ENCODE measurements at places on chromosomes 4 and X.
A peak's percentile ranks its signal among the peaks of the same experiment; 100 is the strongest.

DNA sequence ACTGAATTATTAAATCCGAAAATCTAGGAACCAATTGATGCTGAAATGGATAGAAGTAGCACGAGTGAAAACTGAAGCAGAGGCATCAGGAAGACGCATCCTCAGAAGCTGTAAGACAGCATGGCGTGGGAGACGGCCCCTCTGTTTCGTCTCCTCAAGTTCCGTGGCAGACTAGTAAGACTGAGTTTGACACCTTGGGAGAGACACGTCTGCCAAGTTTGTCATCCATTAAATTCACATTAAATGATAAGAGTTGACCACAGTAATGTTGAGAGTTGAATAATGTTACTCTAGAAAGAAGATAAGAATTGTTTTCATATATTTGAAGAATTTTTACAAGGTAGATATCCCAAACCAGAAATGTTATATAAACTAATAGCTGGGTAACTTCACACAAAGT is 736.1 kb upstream of the FRG1 start:
- DNase-seq = no peak

GRCh38 chr4:138894011-138894410 is 121.6 kb upstream of the NOCT start:
- no peak for DNase-seq

- DNase-seq = no peak
Measured at GRCh38 chr4:42048394-42048793, 58.1 kb downstream of the SLC30A9 start.

GRCh38 chr4:55445921-55446577 is 50.3 kb downstream of the TMEM165 start:
- no peak for DNase-seq

DNA sequence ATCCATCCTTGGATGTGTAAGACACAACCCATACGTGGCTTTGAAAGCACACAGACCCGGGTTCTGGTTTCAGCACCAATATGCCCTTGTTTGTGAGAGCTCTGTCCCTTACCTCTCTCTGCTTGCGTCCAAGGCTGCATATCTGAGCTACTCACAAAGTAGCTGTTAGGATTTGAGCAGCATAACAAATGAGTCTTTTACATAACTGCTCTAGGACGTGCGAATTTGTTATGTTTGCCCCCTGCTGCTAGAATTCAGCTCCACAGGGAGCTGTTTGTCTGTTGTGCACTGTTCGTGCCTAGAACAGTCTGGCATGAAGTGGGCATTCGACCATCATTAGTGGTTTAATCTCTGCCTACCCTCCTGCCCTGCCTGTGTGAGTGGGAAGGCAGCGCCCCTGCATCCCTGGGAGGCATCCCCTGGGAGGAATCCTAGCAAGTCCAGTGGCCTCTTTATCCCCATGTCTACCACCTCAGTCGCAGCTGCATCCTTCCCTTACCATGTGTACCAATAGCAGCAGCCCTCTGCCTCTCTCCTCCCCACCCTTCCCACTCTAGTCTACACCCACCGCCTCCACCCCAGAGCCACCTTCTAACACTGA is 42.1 kb downstream of the SLC2A9 start:
- no peak for DNase-seq

DNA sequence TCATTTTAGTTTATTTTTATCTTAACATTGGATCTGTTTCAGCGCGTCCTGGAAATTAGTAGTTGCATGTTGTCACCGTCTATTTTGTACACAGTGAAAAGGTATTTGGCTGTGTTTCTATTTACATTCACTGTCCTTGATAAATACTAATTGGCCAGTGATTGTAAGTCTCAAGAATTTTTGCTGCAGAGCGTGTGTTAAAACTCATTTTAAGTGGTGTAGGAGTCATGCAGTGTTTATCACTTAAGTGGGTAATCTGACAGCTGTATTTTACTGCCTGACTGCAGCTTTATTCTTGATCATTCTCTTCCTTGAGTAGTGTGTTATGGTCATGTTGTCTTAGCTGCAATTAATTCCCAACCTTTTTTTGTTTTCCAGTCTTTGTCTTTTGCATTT is 9.8 kb downstream of the GUCY1A1 start:
- DNase-seq = no peak

DNA sequence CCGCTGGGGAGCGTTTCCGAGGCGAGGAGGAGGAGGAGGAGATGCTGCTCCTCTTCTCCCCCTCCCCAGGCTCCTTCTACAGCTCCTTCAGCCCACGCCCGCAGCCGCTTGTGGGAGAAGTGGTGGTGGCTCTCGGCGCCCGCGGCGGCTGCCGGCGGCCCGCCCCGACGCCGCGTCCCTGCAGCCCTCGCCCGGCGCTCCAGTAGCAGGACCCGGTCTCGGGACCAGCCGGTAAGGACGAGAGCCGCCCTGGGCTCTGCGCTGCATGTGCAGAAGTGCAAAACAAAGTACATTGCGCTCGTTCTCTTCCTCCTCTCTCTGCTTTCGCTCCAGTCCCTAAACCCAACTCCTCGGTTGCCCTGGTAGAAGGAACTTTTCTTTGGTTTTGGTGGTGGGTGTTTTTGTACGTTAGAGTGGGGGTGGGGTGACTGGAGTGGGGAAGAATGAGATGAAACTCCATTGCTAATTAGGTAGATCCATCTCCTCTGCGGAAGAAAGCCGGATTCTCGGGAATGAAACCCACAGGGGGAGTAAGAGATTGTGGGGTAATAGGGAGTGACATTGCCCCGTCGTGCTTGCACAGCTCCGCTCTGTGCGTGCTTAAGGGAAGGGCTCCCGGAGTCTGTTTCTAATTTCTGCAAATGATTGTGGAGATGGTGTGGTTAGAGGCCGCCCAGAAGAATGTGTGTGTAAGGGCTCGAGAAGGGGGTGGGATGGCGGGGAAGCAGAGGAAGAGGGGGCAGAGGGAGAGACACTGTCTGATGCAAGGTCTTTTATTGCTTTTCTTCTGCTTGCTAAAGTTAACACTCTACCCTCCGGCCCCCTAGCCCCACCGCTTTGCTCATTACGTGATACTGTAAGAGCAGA is 677 bp downstream of the PTPN13 start:
- DNase-seq = peak; percentile 32

- peak; percentile 38 for DNase-seq
Measured at GRCh38 chrX:54043541-54044125, 640 bp downstream of the PHF8 start.

GRCh38 chr4:30856795-30857564 is 136.8 kb downstream of the PCDH7 start:
- no peak for DNase-seq

DNA sequence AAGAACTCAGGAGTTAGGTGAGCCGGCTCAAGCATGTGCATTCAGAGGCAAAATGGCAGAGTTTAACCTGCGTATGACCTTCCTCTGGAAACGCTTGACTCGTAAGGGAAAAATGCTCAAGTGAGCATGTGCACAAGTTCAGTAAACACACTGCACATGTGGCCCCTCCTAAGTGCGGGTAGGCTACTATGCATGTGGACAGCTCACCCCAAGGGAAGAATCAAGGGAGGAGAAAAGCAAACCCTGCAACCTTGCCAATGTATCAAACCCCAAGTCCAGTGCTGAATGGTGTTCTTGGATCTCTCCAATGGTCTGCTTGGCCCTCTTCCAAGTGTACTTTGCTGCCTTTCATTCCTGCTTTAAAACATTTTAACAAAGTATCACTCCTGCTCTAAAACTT is 407.1 kb downstream of the ADAM29 start:
- no peak for DNase-seq

- DNase-seq = no peak
Measured at GRCh38 chr4:26964512-26964911, 103.9 kb downstream of the STIM2 start.

DNA sequence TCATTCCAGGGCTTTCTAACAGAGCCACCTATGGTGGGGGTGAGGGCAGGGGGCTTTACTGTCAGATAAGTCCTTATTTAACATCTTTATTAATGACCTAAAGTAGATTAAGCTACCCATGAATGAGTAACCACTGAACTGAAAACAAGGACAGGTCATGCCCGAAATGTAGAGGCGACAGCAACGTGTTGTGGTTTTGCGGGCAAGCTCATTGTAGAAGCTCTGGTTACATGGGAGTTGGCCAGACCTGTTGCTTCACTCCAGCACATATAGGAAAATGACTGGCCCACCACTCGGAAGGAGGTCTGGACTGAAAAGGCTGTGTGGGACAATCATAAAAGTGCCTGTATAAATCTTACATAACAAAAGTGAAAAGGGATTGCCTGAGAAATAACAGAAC is 109.6 kb upstream of the NDP start:
- DNase-seq = no peak

GRCh38 chrX:45697591-45697990 is 496.9 kb upstream of the DIPK2B start:
- no peak for DNase-seq

- no peak for DNase-seq
Measured at GRCh38 chr4:139596034-139596683, 40.1 kb upstream of the SETD7 start.

DNA sequence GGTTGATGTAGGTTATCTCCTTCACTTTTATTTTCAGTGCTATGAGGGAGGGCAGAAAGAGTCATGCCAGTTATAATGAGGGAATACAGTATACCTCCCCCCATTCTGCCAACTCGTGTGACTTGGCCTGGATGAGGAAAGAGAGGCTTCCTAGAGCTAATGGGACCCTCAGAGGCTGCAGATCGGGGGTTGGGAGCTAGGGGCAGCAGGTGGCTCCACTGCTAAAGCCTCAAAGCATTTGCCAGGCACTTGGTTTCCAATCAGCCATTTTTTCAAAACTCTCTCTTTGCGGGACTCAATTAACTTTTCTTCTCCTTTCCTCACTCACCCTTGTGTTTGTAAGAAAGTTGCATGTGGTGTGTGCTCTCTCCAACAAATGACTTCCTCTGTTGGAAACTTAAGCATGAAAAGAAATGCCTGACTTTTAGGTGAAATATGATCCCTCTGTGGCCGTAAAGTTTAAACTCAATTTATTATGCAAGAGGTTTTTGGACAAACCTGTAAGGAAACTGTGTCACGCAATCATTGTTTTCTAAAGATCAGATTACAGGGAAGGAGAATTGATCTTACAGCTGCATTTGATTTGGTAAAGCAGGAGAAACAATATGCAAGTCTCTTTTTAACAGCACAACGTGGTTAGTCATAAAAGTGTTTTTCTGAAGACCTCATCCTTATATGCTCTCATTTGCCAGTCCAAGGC is 7.0 kb downstream of the SFRP2 start:
- no peak for DNase-seq

- DNase-seq = no peak
Measured at GRCh38 chr4:76548704-76549103, 113.7 kb downstream of the SHROOM3 start.

DNA sequence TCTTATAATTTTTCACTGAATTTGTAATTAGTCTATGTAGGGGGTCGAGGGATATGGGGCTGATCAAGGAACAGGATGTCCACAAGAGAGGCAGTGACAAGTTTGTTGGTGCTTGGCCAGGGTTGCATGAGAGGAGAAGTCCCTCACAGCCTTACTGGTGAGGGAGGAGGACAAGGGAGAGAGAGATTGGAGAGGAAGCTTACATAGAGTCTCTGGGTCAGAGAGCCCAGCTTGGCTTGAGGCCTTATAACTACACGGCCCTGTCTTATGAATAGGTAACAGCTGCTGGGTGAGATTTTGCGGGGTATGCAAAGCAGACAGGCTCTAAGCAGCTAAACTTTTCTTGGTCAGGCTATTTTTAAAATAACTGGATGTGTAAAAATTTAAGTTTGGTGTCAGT is 37.9 kb upstream of the OTUD4 start:
- DNase-seq = no peak

DNA sequence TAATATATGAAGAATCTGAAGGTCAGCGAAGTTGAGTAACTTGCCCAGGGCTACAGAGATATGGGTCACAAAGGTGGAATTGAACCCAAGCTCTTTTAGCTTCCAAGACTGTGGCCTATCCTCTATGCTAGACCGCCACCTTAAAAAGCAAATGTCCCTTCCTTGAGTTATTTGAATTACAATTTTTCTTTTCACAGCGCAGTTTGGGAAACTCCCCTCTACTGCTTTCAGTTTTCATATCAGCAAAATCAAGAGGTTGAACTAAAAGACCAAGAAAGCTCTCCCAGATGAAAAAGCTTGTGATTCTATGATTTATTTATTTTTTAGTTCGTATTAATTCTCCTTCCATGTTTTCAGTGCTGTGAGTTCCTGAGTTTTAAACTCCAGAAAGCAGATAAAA is 174.5 kb upstream of the C1QTNF7 start:
- DNase-seq = no peak

DNA sequence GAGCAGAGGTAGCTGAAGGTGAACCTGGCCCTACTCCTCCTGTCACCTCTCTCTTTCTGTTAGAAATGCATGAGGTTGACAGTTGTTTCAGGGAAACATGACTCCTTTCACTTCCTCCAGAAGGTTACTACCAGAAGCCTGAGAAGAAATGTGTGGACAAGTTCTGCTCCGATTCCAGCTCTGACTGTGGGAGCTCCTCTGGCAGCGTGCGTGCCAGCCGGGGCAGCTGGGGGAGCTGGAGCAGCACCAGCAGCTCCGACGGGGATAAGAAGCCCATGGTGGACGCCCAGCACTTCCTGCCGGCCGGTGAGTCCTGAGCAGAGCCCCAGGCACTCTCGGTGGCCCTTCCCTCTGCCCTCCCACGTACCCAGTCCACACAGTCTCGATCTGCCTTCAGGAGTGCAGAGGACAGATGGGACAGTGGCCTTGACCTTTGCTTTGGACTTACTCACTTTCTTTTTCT is 61.3 kb upstream of the TLR2 start:
- DNase-seq = no peak

DNA sequence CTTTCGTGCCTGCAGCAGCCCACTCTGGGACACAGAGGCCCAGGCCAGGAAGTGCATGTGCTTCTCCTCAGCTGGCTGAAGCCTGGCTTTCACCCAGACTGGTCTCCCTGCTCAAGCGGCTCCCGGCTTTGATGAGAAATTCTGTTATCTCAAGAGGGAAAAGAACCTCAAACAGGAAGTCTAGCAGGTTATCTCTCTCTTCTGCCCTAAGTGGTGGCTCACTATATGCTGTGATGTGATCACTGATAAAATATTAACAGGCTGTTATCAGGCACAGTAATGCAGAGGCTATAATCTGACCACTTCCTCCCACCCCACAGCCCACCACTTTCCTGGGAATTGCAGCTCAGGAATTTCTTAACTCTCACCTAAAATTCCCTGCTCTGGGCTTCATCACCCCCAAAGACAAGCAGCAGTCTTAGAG is 13.3 kb downstream of the CLDN2 start:
- DNase-seq = no peak

DNA sequence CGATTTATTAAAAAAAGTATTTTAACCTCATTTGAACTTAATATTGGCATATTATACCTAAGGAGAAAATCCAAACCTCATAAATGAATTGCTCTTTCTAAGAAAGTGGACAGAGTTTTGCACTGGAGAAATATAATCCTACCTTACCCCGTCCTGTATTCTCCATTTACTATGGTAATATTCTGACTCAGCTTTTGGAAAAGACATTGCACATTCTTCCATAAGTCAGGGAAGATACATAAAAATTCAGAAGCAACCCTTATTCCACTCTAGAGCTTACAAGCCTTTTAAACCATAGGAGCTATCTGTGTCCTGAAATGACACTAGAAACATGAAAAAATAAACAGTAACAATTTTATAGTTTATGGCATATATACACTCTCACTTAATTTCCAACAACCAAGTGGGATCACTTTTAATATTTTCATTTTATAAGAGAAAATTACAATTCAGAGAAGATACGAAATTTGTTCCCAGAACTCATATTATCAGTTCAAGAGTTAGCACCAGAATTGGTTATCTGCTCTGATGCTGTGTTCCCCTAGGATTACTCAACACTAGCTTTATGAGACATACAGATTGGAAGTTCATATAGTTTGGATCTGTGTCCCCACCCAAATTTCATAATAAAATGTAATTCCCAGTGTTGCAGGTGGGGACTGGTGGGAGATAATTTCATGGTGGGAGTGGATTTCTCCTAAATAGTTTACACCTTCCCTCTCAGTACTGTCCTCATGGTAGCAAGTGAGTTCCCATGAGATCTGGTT is 359.4 kb downstream of the ARAP2 start:
- DNase-seq = no peak

Data from activated naive CD4-positive, alpha-beta T cell treated with Interleukin-2 at 50 U/mL for 16 hours (primary cell).